ENCODE measurements at places on chromosomes 7 and 10.

DNA sequence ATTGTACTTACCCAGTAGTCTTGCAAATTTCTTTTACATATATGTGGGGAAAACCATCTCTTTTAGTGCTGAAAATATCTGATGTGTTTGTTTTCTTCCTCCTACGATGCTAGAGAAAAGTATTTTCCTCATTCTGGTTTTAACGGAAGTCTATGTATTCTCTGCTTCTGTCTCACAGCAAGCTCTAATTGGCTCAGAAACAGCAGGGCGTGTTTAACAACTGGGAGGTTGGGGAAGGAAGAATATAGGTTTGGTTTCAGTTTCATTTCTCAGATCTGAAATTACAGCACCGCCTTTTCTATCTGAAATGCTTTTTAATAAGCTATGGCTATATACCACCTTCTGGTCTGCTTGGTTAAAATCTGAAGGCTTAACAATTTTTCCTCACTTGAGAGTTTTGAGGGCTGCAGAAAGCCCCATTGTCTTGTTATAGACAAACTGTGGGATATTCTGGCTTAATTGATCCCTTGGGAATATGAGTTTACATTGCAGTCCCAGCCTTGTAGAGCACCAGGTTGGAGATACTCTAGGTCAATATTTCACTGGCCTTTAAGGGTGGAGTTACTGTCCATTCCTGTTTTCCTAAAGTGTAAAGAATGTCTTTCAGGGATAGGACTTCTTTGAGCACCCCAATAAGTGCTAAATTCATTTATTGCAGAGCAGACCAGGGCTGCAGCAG is at the start of gene SAMD9:
TSS of gene SAMD9 (minus strand) at position 128 of the 679 bp plus-strand sequence. CDS start 11,882 bp downstream, outside the sequence.
- DNase-seq: peak; percentile 46

GRCh38 chr7:3210531-3210930 is 90.5 kb upstream of the SDK1 start:
- no peak for DNase-seq

DNA sequence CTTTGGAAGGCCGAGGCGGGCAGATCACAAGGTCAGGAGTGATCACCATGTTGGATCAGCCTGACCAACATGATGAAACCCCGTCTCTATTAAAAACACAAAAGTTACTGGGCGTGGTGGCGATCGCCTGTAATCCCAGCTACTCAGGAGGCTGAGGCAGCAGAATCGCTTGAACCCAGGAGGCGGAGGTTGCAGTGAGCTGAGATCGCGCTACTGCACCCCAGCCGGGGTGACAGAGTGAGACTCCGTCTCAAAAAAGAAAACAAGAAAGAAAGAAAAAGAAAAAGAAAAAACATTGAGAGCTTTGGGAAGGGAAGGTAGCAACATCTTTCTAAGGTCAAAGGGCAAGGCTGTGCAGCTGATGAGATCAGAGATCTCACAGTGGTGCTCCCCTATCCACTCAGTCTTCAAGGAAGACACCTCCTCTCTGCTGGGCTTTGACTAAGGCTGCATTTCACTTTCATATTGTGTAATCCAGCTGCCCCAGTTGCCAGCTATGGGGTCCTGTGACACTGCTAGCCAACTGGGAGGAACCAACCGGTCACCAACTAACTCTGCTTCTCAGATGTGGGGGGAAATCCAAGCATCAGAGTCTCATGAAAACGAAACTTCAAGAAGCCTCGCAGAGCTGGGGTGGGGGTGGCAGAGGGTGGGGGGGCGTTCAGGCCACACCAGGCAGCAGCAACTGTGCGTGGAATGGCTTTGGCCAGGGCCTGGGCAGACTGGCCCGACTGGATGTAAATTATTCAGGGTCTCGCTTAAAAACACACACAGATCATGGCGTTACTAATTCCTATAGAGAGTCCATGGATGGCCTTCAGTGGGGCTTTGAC is 1.5 kb downstream of the IL15RA start:
- DNase-seq: peak; percentile 37

DNA sequence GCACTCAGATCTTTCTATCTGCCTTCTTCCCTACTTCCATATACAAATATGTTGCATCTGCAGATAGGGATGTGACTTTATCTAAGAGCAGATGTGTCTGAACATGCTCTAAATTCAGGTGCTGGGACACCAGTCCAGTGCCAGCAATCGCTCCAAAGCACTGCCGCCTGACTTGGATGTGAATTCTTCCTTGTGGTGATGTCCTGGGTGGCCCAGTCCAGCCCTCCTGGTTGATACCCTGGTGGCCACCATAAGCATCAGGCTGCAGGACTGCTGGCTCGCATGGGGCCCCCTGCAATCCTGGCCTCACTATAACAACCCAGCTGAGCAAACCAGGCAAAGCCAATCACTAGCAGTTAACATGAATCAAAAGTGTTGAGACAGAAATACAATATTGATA is 149.2 kb upstream of the PDE1C start:
- no peak for DNase-seq

GRCh38 chr10:60140651-60141632 is 234.6 kb upstream of the CCDC6 start:
- no peak for DNase-seq

DNA sequence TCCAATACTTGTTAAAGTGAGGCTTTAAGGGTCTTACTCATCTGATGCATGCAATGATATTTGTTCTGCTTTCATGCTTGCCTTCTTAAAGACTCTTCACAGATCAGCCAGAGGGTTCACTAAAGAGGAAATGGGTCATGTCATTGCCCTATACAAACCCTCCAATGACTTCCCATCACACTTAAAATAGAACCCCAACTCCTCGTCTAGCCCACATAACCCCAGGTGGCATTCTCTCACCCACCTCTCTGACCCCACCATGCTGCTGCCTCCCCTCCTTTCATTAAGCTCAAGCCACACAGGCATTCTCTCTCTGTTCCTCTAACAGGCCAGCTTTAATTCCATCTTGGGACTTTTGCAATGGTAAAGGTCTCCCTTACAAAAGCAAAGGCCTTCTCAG is 253.6 kb downstream of the GRID1 start:
- DNase-seq: no peak

DNA sequence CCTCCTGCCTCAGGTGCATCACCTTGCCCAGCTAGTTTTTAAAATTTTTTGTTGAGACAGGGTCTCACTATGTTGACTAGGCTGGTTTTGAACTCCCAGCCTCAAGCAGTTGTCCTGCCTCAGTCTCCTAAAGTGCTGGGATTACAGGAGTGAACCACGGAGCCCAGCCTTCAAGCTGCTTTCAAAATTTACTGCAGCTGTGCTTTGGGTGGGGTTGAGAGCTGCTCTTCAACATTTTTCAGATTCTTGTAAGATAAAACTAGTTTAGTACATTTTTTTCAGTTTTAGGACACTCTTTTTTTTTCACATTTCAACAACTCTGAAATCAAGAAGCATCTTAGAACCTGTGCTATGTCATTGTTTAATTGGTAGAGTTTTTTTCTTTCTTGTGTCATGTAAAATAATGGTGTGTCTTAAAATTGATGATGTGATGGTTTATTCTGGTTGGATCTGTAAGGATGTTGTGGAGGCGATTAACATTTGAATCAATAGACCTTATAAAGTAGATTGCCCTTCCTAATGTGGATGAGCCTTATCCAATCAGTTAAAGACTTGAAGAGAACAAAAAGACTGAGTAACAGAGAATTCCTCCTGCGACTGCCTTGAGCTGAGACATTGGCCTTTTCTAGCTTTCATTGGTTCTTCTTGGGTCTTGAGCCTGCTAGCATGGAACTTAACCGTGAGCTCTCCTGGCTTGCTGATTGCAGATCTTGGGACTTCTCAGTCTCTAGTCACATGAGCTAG is 13.5 kb downstream of the PLEKHA8 start:
- DNase-seq: no peak

- no peak for DNase-seq
Measured at GRCh38 chr7:135774284-135774683, 25.7 kb upstream of the FAM180A start.

Measured in T-helper 1 cell (primary cell).